Stimulated activated CD8-positive, alpha-beta memory T cell treated with anti-CD3 and anti-CD28 coated beads, Interleukin-12 subunit alpha, Interleukin-12 subunit beta, amount 100 ng/mL, for 1 hour (primary cell): ENCODE measurements at places on chromosomes 5 and 9.
A peak's percentile ranks its signal among the peaks of the same experiment; 100 is the strongest.

DNA sequence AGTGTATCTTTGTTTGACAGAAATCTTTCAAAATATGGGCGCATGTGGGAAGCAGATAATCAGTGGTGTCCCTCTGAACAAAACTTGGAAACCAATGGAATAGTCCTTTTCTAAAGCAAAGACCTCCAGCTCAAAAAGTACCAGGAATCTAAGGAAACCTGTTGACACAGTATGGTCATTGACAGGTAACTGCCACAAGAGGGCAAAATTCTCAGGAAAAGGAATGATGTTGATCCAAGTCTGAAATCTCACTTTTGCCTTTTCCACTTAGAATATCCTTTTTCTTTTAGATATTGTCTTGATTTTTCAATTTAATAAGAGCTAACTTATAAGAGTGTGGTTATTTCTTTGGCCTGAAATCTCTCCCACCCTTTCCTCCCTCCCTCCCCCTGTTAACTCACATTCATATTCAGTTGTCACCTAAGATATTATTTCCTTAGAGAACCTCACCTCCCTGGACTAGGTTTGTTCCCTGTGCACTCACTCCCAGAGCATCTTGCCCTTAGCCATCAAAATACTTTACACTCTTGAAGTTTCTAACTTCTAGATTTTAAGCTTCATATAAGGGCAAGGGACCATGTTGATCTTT, 59.0 kb upstream of the BARX1 start:
- no peak for DNase-seq

- no peak for DNase-seq
Measured at GRCh38 chr9:109507421-109507838, 9.3 kb upstream of the PTPN3 start.

DNA sequence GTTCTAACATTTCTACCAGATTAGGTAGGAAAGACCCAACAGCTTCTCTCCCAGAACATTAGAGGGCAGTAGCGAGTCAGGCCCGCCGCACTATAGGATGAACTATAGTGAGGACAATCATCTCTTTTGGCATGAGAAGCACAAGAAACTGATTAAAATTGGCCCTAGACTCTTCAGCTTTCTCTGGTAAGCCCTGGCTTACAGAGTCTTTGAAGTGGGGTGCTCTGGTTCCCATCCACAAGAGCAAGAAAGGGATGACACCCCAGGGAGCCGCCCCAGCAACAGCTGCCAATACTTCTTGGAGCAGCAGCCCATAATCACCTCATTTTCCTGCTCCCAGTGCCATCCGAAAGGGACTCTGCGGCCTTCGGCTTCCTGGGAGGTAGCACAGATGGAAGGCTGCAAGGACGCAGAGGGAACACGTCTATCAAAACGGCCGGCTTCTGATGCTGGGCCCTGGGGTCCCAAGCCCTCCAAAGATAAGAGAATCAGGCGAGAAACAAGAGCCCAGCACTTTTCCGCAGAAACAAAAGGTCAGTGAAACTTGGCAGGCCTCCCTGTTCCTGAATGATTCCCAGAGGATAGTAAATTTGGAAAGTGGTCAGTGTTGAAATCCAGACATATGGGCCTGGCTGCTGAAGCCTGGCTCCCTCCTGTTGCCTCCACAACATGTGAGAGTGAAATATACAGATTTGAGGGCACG, 69.3 kb downstream of the HSD17B3 start:
- no peak for DNase-seq

DNA sequence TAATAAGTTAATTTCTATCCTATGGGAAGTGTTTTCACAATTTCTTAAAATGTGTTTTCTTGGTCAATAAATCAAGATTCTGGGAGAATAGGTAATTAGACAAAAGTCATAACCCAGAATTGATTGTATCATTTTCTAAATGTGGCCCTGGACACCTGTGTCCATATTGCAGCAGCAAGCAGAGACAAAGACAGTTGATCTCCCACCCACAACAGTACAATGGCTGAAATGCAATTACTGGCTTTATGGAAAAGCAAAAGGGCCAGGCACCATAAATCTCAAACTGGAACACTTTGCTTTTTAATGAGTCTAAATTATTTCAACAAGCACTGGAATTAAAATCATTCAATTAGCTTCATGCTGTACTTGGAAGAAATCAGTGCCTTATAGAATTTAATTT, 157.2 kb downstream of the ESM1 start:
- no peak for DNase-seq

DNA sequence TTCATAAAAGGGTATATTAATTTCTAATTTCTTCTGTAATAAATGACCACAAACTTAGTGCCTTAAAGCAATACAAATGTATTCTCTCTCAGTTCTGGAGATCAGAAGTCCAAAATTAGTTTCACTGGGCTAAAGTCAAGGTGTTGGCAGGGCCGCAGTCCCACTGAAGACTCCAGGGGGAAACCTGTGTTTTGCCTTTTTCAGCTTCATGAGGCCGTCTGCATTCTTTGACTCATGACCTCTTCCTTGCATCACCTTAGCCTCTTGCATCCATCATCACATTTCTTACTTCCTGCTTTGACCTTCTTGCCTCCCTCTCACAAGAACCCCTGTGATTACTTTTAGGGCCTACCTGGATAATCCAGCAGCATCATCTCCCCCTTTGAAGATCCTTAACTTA, 42.0 kb upstream of the ALDH1B1 start:
- no peak for DNase-seq

- peak; percentile 66 for DNase-seq
Measured at GRCh38 chr5:160467555-160468362, 46.1 kb downstream of the PTTG1 start.

- peak; percentile 31 for DNase-seq
Measured at GRCh38 chr9:133683586-133684120, 47.5 kb downstream of the DBH start.

DNA sequence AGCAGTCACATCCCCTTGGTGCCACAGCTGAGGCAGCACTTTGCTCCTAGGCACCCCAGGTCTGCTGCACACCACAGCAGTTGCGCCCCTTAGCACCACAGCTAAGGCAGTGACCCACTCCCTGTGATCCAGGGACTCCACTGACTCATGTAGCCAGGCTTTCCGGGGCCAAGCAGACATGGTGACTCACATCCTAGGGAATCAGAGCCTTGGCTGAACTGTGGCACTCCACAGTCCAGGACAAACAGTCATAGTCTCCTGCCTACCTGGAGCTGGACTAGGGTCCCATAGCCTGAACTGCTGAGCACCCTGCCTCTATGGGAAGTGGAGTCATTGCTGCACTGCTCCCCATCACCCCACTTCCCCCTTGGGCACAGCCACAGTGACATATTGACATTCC, 338.7 kb downstream of the NPR3 start:
- no peak for DNase-seq

- no peak for DNase-seq
Measured at GRCh38 chr5:27832886-27833285, 794.5 kb upstream of the CDH9 start.

DNA sequence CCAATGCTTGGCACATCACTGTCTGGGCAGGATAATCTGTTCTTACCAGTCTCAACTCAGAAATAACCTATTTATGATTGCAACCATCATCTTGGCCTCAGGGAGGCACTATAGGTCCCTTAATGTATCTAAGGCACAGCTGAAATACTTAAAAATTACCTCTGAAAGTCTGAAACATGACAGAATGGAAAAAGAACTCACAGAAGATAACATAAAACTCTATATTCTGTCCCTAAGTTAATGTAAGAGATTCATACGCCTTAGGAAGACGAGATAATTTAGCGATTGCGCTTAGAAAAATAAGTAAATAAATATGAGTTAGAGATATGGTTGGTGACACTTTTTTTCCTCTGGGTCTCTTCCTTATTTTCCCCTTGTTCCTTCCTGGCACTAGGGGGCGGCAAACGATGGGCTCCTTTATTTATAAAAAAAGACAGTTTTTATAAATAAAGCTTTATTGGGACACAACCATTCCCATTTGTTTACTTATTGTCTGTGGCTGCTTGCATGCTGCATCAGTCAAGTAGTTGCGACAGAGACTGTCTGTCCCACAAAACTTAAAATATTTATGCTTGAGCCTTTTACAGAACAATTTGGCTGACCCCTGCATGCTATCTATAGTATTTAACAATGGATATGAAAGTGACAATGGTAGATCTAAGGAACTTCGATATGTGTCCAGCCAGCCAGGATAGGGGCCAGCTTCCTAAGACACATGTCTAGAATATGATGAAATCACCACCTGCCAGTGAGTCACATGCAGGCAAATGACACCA, 79.6 kb downstream of the PDE4D start:
- DNase-seq, result no peak

GRCh38 chr5:130104895-130105688, 200.8 kb downstream of the CHSY3 start:
- no peak for DNase-seq

GRCh38 chr9:95516734-95517558, at the start of gene PTCH1:
TSS of gene PTCH1 (minus strand) at chr9:95516971.
- no peak for DNase-seq

- DNase-seq, result peak; percentile 22
Measured at GRCh38 chr9:14693251-14693861, at the start of gene ZDHHC21. TSS of gene ZDHHC21 (minus strand) at chr9:14693432. CDS start at chr9:14674340, 19,092 bp downstream.

DNA sequence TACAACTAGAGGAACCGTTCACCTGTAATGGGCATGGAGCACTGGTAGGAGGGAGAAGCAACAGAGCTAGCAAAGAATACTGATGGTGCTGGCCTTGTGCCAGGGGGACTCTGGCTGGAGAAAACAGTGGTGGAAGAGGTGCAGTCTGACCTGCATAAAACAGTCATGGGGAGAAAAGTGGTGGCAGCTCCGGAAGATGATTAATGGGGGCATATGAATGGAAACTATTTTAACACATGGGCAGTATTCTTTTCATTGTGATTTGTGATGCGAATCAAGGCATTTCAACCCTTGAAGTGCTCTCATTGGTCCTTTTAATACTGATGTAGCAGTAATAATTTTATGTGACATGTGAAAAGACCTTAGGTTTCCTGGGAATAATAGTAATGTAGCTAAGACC, 219.6 kb downstream of the ADAMTS6 start:
- DNase-seq, result no peak

- DNase-seq, result no peak
Measured at GRCh38 chr5:113042491-113043243, 66.1 kb downstream of the DCP2 start.

DNA sequence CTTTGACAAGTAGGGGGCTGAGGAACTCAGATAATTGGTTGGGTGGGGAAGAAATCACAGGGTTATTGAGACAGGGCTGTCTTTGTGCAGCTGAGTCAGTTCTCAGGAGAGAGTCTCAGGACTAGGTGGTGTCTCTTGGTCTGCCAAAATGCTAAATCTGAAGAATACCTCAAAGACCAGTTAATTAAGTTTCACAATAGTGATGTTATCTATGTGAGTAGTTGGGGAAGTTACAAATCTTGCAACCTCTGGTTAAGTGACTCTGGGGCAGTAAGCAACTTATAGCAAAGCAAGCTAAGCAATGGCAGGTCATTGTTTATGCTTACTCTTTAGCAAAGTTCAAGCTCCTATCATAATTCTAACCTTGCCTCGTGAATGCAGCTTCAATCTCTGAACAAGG, 53.6 kb downstream of the GIN1 start:
- DNase-seq, result no peak

DNA sequence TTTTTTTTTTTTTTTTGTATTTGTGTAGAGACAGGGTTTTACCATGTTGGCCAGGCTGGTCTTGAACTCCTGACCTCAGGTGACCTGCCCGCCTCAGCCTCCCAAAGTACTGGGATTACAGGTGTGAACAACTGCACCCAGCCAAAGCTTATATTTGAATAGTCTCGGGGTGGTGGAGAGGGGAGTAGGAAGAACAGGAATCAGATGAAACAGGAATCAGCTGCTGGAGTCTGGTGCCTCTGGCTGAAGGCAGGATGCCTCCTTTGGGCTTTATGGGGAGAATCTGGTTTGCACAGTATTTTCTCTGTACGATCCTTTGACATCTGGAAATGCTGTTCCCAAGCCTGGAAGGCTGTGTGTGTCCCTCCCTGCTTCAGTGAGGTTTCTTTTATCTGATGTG, 10.9 kb downstream of the C5orf52 start:
- no peak for DNase-seq

- DNase-seq, result no peak
Measured at GRCh38 chr5:54589786-54590185, 72.2 kb downstream of the SNX18 start.

- DNase-seq, result no peak
Measured at GRCh38 chr5:59034498-59035186, 451.8 kb downstream of the RAB3C start.

DNA sequence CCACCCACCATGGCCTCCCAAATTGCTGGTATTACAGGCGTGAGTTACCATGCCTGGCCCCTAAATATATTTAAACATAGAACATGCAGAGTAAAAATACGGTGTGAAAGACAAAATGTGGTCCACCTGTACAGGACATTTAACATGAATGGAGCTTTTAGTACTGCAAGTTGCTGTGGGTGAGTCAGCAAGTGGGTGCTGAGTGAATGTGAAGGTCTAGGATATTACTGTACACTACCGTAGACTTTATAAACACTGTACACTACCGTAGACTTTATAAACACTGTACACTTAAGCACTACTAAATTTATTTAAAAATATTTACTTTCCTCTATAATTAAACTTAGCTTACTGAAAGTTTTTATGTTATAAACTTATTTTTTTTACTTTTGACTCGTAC, 317.8 kb downstream of the PRDM9 start:
- no peak for DNase-seq

GRCh38 chr9:112069318-112070169, 105.6 kb downstream of the SUSD1 start:
- no peak for DNase-seq

GRCh38 chr5:39928709-39929108, 503.9 kb upstream of the DAB2 start:
- DNase-seq, result no peak

GRCh38 chr9:35553670-35554543, 51.2 kb upstream of the TESK1 start:
- DNase-seq, result peak; percentile 1

GRCh38 chr5:21168557-21168956, 1180.6 kb upstream of the CDH18 start:
- DNase-seq, result no peak

- no peak for DNase-seq
Measured at GRCh38 chr9:85172001-85172978, 502.8 kb downstream of the NTRK2 start.

DNA sequence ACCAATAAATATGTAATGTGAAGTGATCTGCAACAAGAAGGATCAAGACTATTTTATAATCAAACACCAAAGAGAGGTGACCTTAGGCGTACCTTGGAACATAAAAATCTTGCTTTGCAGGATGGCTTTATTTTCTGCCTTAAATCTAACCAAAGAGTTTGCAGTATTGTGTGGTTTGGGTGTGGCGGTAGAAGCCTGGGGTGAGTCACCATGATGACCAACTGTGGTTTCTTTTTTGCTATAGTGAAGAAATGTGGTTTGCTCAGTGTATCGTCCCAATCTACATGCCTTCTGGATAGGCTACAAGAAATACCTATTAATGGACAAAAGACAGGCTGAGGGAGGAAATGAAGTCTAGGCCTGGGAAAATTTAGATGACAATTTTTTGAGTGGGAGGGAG, 5.1 kb upstream of the CAST start:
- peak; percentile 29 for DNase-seq

GRCh38 chr5:124795829-124796228, 49.4 kb upstream of the ZNF608 start:
- no peak for DNase-seq

- no peak for DNase-seq
Measured at GRCh38 chr9:136228107-136228875, 17.3 kb downstream of the QSOX2 start.
